Fibroblast of skin of left biceps (primary cell): ENCODE measurements at places on chromosomes 12 and 14.

GRCh38 chr14:90830931-90831701 is 14.9 kb upstream of the TTC7B start:
- DNase-seq = no peak

- DNase-seq = no peak
Observed at GRCh38 chr12:50778663-50779590, 15.0 kb downstream of the ATF1 start.

DNA sequence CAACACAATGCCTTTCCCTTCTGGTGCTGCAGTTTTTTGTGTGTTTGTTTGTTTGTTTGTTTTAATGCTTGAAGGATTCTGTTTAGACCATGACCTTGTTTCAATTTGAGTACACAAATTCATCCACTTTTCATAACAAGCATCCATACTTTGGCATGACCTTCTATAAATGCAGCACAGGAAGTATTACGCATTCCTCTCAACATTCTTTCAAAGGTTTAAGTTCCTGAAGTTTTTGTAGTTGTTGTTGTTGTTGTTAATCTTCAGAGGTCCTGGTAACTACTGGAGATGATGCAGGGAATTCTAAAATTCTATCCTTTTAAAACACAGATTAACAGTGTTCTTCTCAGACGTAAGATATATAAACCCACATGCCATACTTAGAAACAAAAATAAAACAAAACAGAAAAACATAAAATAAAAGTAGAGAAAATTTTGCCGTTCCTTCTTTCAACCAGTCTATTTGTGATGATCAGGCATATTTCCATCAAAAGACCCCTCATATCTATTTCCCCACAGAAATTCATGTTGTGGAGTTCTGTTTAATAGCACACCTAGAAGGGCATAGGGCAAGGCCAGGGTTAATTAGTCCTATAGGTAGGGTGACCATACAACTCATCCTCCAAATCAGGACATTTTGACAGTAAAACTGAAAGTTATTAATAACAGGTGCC is 529.9 kb downstream of the NOVA1 start:
- DNase-seq = no peak

DNA sequence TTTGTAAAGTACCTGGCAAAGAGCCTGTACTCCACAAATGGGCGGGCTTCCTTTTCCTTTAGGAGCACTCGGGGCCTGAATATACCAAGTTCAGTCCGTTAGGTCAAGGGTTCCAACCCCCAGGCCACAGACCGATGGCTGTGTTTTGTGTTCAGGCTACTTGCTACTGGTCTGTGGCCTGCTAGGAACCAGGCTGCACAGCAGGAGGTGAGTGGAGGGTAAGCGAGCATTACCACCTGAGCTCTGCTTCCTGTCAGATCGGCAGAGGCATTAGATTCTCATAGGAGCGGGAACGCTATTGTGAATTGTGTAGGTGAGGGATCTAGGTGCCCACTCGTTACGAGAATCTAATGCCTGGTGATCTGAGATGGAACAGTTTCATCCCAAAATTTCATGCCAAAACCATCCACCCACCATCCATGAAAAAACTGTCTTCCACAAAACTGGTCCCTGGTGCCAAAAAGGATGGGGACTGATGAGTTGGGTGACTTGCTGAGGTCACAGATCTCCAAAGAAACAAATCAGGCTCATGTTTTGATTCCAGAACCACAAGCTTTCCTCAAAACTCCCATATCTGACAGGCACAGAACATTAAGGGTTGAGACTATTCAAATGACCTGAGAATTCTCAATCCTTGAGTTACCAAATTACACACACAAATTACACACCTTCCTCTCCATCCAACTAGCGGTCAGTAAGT is 4.2 kb downstream of the CSRP2 start:
- no peak for DNase-seq

DNA sequence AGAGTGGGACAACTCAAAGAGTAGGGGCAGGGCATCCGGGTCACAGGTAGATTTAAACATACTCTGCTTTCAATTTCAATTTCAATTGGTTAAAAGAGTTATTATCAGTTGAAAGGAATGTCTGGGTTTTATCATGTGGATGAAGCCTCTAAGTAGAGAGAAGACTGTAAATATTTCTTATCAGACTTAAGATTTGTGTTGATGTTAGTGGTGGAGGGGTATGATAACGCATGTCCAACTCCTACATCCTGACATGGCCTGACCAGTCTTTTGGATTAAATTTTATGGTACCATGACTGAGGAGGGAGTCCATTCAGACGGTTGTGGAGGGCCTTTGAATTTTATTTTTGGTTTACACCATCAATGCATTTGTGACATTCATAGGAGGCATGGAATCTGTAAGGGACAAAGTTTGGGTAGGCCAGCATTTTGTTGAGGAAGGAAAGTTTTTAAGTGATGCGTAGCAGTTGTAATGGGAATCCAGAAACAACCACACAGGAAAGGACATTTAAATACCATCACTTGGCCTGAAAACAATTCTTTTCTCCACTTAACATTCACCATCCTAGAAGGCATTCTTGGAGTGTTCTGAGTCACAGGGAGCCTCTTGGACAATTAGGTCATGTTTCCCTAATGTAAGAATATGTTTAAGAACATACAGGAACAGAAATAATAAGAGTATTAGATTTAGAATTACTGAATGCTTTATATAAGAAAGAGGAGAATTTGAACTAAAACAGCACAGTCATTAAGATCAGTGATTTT is 371.9 kb downstream of the ATP23 start:
- no peak for DNase-seq
